ENCODE measurements at places on chromosomes 7 and 10.

DNA sequence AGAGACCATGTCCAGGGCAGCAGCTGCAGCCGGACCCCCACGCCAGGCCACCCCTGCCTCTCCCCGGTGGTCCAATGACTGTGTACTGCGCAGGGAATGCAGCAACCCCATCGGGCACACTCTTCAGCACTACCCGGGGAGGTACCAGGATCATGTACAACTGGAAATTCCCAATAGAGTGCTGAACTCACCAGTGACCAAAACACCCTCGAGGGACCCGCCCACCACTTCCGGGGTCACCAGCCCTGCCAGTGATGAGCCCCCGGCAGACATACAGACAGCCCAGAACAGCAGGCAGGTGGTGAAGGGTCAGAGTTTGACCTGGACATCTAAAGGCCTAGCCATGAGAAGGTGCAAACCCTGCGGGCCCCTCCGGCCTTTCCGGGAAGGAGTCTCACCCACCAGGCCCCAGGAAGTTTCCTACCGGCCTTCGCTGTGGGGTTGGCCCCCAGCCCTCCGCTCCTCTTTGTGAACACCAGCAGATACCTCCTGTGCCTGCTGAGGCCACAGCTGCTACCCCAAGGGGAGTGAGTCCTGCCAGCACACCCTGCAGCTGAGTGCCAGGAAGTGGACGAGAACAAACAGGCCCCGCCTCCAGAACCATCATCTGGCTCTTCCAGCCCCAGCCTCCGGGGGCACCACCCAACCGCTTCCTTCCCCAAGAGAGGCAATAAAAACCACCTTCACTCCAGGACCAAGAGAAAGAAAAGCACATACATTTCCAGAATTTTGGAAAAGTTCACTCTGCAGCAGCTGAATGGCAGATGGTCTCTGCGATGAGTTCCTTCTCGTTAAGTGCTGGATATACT, 5.0 kb upstream of the ANKRD61 start:
- DNase-seq: peak; percentile 74

GRCh38 chr10:30825022-30825421, 195.5 kb upstream of the LYZL2 start:
- no peak for DNase-seq

GRCh38 chr10:117790179-117790578, 247.6 kb downstream of the EMX2 start:
- DNase-seq: no peak

- no peak for DNase-seq
Measured at GRCh38 chr7:69625798-69626197, 27.5 kb downstream of the AUTS2 start.

GRCh38 chr7:1049006-1049741, 4.8 kb downstream of the GPR146 start:
- no peak for DNase-seq

DNA sequence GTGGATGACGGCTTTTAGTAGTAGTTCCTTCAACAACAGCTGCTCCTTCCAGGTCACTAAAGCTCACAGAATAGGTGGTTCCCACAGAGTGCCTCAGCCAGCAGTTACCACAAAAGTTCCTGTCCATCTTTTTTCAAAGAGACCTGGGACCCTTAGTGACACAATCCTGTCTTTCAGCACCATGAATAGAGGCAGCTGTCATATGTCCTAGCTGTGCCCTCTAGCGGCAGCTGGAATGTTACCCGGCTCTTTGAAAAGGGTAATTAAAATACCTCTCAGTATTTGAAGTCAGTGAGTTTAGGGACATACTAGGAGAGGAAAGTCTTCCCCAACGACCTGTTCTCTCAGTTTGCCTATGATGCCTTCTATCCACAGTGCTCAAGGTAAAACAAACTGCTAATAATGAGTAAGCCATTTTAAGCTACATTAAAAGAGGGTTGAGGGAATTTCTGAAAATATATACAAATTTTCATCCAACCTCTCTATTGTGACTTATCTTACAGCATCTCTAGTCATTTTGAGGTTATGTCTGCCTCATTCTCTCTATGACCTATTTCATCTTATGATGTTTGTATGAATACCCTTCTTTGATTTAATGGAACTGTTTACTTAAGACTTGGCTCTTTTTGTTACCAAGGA, 290.8 kb downstream of the NXPH1 start:
- no peak for DNase-seq

DNA sequence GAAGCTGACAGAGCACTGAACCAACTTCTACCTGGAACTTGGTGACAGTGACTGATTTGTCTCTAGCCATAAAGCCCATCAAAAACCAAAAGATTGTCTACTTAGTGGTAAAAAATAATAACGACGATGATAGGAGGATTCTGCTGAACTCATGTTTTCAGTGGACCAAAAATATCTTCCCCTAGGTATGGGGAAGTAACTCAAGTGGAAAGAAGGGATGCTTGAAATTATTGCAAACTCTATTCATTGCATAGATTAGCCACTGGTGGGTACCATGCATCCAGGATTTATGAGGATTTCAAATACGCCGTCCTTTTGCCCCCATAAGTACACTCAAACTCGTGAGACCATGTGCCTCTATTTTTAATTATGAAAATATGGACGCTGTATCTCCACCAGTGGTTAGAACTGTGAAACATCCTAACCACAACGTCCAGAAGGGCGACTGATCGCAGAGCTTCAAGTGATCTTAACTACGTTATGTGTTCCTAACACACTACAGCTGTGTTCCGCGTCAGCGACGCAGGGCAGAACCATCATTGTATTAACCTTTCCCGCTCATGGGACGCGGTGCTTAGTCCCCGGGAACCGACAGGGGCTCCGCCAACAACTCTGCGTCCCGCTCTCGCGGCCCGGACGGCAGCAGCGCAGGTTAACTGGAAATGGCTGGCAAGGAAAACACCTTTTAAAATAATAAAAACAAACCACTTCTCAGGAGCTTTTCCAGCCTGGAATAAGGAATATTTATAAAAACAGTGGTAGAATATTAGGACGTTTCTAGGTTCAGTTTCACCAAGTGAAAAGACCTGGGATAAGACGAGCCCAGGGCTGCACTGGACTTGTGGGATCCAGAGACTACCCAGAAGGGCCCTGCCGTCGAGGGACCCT, 776 bp downstream of the PEX1 start:
- DNase-seq: peak; percentile 19

DNA sequence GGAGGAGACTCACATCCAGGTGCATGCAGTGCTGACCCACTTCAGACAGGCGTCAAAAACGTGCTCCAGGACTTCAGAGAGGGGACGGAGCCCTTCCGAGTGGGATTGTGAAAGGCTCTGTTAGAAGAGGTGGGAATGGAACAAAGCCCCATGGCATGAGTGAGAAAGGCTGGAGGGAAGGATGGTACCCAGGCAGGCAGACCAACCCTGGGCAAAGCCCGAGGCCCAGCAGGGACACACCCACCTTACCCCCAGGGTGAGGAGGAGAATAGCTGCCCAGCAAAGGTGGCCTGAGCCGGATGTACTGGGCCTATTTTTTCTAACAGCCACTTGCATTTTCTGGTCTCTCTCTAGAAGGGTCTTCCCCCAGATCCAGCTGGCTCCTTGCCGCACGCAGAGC, 14.8 kb downstream of the CHAT start:
- no peak for DNase-seq

GRCh38 chr10:106450966-106451365, 713.5 kb downstream of the SORCS1 start:
- DNase-seq: no peak

DNA sequence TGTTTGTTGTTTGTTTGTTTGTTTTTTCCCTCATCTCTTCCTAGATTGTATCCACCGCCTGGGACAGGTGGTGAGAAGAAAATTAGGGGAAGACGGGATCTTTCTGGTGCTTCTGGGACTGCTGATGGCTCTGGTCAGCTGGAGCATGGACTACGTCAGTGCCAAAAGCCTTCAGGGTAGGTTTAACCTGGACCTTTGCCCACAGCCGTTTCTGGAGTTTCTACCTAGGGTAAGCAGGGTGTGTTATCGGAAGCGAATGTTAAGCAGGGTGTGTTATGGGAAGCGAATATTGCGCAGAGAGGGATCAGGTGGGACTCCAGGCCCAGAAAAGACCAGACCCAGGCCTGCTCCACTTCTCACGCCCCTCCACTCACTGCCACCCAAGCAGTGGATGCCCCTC, 4.7 kb downstream of the CLCN1 start:
- no peak for DNase-seq

DNA sequence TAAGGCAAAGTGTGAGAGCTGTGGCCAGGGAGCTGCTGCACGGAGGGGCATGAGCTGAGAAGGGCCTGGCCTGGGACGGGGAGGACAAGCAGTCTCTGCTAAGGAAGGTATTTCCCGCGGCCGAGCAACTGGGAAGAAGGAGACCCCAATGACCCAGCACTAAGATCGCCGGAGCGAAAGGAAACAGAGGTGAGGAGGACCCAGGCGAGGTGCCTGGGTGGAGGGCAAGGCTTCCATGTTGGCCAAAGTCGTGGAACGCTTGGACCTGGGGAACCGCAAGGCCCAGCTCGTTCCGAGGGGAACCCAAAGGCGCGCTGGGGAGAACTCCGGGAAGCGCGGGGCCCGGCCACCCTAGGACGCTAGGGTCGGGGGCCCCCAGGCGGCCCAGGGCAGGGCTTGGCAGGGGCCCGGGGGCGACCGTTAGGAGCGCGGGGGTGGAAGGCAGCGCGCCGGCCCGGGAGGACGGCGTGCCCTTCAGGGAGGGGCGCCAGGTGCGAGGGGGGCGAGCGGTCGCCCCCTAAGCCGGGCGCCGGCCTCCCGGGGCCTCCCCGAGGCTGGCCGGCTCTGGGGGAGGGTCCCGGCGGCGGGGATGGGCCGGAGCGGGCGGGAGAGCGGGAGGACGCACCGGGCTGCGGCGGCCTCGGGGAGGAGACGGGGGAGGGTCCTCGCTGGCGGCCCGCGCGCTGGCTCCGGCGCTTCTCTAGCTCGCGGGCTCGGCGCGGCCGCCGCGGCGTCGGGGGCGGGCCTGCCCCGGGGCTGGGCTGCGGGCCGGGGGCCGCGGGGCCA, 545 bp downstream of the GIGYF1 start:
- no peak for DNase-seq

DNA sequence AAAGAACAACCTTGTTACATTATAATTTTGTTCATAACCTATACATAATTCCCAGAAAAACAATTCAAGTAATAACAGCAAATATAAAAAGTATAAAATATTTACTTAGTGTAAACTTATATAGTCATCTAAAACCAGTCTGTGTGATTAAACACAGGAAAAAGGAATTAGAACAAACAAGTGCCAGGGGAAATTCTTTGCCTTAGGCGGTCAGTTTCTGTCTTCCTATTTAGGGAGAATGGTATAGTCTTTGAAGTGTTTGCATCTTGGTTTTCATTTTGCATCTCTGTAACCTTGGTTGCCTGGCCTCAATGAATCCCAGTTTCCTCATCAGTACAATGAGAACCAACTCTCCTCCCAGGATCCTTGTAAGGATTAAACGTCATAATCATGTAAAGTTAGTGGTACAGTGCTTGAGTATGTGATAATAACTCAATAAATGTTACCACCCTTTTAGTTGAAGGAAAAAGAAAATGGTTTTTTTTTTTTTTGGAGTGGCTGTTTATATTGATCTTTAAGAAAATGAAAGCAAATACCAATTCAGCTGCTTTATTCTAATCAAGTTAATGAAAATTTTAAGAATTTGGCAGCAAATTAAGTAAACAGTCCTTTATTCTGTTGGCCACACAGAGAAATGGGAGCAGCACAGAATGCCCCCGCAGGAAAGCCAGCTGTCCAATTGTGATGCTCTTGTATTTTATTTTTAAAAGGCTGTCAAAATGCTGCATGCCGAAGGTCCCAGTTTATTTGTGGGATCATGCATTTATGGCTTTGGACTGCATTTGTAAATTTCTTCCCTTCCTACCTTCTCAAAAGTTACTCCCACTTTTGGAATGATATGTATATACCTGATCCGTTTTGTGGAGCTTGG, 61.8 kb downstream of the SHH start:
- no peak for DNase-seq

DNA sequence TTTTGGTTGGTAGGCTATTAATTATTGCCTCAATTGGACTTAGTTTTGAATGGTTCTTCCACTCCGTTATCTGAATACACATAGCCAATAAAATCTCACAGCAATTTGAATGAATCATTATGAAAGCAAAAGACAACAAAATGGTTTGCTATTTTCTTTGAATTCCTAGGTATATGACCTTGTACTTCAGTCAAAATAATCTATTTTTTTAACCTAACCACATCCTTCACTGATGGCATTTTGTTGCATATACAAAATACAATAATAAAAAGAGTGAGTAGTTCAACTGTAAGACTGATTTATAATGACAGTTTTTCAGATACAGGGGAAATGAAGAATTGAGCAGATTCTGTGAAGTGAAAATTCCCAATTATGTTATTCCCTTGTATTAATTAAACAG, 433.1 kb downstream of the HTR7 start:
- DNase-seq: no peak

DNA sequence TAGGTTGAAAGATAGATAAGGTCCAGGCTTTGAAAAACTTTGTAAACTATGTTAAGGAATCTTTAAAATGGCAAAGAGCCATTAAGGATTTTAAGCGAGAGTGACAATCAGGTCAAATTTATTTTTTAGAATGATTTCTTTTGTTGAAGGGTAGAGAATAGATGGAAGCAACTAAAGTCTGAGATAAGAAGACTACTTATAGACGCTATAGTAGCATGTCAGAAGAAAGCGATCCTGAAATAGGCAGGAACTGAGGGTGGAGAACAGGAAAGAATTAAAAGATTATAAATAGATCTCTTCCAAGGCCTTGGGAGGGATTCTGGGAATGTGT, 13.0 kb upstream of the TSPAN13 start:
- no peak for DNase-seq

GRCh38 chr7:127290116-127290655, 37.4 kb upstream of the GRM8 start:
- no peak for DNase-seq

GRCh38 chr7:6274743-6275142, 2.3 kb upstream of the CYTH3 start:
- no peak for DNase-seq

DNA sequence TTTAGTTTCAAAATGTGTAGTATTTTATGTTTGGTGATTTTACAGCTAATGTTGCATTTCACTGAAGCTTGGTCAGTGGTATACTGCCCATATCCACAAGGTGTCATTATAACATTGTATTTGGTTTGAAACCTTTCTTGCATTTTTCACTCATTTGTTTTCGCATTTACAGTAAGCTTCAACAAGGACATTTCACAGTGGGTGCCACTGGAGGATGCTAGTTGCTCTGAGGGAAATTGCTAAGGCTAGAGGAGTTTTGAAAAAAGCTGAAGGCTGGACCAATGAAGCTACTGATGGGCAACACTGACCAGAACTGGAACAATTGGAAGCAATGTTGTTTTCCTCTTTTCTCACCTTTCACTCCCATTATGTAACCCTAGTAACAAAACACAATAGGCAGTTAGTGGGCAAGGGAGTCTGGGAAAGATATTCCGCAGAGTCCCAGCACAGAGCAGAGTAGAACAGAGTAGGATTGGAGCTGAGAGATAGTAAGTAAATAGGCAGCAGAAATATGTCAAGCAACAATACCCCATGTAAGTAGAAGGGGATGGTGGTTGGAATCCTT, 23.6 kb upstream of the SRI start:
- DNase-seq: no peak

- DNase-seq: no peak
Measured at GRCh38 chr7:96188174-96188581, 133.7 kb downstream of the SLC25A13 start.
